ENCODE measurements at places on chromosomes 7 and 10.

- no peak for DNase-seq
Observed at GRCh38 chr7:112882511-112882910, 92.3 kb upstream of the TMEM168 start.

GRCh38 chr7:112707655-112708054 is 82.5 kb downstream of the TMEM168 start:
- DNase-seq: no peak

DNA sequence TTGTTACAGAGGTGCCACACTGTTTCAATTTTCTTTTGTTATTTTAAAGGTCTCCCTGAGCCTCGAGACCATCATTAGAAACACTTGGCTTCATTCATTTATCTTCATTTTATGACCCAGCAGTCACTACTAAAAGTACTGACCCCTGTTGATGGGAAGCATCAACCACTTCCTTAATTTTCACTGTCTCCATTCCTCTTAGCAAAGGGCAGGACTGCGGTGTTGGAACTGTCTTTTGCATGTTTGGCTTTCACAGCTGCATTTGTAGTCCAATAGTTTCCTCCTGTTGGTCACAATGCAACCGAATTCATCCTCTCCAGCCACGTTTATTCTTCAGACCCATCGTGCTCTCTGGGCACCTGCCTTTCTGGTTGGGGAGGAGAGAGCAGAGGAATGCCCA is 46.7 kb upstream of the PDZD8 start:
- no peak for DNase-seq

DNA sequence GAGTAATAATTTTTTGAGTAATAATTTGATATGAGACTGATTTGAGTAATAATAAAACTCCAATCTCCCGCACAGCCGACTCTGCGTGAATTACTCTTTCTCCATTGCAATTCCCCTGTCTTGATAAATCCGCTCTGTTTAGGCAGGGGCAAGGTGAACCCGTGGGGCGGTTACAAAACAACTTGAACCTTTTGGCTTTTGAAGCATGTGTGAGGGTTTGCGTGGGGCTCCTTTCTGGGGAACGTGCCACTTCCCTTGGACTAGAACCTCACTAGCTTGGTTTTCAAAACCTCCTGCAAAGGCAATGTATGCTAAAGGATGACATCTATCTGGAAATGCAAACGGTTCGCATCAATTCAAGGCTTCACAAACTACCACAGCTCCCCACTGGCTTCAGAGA is 1.5 kb downstream of the CRPPA start:
- no peak for DNase-seq

- DNase-seq: no peak
Observed at GRCh38 chr10:80122746-80123145, 9.8 kb upstream of the PLAC9 start.

- no peak for DNase-seq
Observed at GRCh38 chr7:116601426-116601825, 70.6 kb upstream of the MET start.

GRCh38 chr7:40709062-40709964 is 574.5 kb downstream of the SUGCT start:
- DNase-seq: no peak

- no peak for DNase-seq
Observed at GRCh38 chr10:121627876-121628581, 29.8 kb upstream of the FGFR2 start.

GRCh38 chr10:11204351-11204942 is 186.8 kb downstream of the CELF2 start:
- no peak for DNase-seq

- no peak for DNase-seq
Observed at GRCh38 chr10:68594405-68594804, 34.3 kb downstream of the TET1 start.

GRCh38 chr7:137399827-137400823 is 56.6 kb upstream of the PTN start:
- no peak for DNase-seq

DNA sequence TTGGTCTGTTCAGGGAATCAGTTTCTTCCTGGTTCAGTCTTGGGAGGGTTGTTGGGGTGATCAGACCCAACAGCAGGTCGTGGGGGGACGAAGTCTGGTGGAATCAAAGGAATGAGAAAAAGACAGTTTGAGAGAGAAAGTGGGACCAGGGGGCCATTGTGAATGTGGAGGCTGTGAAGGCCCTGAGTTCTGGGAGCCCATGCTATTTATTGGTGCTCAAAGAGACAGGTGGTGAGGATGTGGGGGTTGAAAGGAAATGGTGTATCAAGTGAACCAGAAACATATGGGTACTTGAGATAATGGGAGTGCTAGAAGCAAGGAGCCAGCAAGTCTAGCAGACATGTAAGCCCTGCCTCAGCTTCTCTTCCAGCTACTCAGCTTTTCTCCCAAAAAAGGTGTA is 84.1 kb downstream of the CCSER2 start:
- no peak for DNase-seq

GRCh38 chr7:949021-949934 is 5.2 kb downstream of the ADAP1 start:
- DNase-seq: no peak

DNA sequence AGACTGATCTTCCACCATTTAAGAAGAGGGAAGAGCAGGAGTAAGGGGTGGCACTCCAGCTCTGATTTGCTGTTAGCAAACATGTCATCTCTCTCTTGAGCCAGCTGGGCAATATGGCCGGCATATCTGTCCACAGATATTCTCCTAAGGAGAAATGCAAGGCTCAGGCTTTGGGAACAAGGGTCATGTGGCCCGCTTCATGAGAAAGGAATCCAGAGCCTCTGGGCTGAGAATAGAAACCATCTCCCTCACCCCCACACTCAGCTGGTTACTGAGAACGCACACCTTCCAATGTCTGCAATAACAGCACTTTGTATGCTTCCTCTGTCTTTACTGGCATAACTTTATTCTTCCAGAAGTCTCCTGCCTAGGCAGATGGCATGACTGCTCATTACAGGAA is 171.2 kb downstream of the ELMO1 start:
- no peak for DNase-seq

DNA sequence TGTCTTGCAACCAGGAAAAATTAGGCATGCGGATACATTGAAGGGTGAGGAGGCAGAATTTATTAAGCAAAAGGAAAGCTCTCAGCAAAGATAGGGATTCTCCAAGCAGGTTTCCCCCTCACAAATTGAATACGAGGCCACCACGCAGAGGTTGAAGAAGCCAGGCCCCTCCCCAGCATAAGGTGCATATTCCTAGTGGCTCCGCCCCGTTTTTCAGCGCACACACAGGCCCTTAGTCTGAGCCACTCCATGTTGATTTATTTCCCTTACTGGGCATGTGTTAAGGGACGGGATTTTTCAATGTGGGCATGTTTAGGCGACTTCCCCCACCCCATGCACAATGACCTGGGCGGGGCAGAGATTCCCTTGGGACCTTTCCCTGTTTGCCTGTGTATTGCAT is 24.9 kb downstream of the PPP2R2D start:
- no peak for DNase-seq

DNA sequence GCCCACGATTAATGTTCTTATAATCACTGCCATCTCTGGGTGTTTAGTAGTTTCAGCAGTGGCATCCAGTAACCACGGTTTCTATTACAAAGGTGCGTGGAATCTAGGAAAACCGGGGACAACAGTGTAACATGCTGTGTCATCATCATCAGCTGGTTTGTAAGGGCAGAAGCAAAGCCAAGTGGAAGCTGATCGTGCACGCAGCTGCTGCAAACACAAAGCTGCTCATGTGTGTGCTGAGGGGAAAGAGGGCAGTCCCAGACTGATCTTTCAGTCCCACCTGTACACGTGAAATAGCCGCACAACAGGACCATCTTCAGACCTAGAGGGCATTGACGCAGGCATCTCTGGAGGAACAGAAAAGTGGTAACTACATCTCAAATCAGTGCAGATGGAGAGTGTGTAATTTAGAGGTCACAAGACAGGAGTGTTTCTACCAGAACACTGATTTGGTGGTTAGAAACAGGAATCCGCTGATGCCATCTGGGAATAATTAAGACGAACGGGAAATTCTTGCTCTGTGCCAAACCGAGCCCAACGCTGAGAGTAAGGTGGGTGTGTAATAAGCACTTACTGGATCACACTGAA is 13.4 kb downstream of the ANKRD16 start:
- no peak for DNase-seq

DNA sequence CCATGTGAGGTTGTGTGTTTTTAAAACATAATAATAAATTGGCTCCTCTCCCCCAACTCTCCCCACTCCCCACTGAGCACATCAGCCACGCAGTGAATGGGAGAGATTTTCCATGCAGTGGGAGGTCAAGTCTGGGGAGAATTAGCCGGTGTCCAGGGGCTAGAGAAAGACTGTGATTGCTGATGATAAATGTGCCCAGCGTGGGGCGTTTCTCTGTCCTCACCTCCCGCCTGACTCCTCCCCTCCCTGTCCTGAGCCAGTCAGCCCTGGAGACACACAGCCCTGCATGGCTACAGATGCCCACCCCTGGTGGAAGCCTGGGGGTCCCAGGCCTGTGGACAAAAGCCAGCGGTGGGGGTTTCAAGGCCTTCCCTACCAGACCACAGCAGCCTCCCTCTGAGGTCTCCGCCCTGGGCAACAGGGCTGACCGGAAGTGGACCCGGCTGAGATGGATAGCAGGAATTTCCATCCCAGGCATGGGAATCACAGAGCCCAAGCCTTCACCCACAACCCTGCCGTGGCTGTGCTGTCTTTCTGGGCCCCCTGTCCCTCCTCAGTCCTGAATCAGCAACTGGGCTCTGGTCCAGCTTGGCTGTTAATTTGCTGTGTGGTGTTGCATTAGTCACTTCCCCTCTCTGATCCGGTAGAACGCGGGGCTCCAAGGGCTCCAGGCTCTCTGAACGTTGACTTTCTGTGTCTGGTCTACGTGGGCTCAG is 46.8 kb upstream of the SLC29A3 start:
- no peak for DNase-seq

DNA sequence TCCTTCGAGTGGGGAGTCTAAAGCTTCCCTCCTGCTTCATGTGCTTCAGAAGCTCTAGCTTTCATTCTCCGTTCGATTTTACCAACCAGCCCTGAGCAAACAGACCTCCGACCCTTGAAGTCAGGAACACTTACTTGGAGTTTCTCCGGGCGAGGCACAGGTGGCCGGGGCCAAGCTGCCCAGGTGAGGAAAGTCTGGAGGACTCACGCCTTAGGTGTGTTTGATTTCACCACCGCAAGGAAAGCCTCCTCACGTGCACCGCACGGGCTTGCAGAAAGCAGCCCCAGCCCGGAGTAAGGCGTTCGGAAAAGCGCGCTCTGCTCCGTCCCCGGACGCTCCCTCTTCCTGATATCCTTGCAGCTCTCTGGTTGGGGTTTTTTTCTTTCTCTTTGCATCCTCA is 30.1 kb upstream of the CNPY1 start:
- DNase-seq: no peak

GRCh38 chr7:36949711-36950600 is 225.7 kb upstream of the AOAH start:
- no peak for DNase-seq

GRCh38 chr10:108392286-108392685 is 1227.8 kb upstream of the SORCS1 start:
- no peak for DNase-seq

DNA sequence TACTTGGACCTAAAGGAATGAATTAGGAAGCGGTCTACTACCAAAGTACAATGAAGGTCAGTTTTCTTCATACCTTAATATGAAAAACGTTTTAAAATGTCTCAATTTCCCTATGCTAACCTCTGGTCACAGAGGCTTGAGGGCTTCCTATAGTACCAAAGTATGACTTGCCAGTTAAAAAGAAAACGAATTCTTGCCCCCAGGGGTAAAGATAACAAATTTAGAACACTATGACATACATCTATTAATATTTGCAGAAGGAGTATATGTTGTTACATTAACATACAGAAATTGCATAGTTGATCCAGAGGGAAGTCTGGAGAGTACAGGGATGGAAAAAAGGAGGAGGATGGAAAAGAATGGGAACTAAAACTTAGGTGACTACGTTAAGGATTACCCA is 13.8 kb upstream of the KMT2E start:
- no peak for DNase-seq

- DNase-seq: no peak
Observed at GRCh38 chr7:65239707-65240352, 133.8 kb upstream of the ZNF92 start.

- DNase-seq: no peak
Observed at GRCh38 chr7:157023589-157023905, 13.1 kb upstream of the MNX1 start.

DNA sequence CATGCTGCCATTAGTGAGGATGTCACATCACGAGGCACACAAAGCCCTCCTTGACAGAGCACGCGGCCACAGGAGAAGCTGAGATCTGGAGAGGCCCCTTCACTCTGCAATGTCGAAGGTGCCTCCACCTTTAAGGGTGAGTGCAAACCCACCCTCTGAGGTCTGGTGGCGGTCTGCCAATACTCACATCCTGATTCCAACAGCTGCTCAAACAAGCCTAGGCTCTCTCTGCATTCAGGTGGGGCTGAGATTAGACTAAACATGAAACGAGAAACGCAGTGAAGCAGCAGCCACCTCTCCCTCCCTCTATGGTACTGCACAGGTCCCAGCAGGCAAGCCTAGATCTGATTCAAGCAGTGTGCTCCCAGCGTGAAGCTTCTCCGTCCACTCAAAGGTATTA is 151.8 kb downstream of the TCERG1L start:
- DNase-seq: no peak

- DNase-seq: no peak
Observed at GRCh38 chr10:114917927-114918672, 19.9 kb upstream of the TRUB1 start.

- DNase-seq: no peak
Observed at GRCh38 chr7:102991540-102992214, 78.9 kb downstream of the LRRC17 start.

DNA sequence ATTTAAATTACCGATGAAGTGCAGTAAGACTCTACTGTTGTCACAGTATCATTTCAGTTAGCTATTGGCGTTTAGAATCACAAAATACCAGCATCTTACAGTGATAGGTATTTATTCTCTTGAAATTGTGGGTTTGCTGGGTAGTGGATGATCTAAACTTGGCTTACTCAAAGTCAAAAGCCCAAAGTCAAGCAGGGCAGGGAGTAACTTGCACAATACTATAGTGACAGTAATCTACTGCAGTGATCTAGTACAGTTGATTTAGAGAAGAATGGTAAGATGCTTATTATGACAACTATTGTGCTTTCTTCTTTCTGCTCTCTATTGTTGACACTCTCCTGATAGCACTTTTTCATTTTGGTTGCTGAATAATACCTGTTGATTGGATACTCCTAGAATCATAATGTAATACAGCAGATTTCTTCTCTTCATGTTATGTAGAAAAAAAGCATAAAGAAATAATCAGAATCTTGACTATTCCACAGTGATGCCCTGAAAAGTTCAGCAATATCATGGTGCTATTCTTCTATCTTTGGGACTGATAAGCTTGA is 10.0 kb downstream of the BTRC start:
- no peak for DNase-seq

- DNase-seq: no peak
Observed at GRCh38 chr10:101563497-101564040, 24.5 kb downstream of the POLL start.

- no peak for DNase-seq
Observed at GRCh38 chr7:65404020-65404419, 30.4 kb downstream of the ZNF92 start.
